ENCODE measurements at places on chromosomes 3 and 15.

DNA sequence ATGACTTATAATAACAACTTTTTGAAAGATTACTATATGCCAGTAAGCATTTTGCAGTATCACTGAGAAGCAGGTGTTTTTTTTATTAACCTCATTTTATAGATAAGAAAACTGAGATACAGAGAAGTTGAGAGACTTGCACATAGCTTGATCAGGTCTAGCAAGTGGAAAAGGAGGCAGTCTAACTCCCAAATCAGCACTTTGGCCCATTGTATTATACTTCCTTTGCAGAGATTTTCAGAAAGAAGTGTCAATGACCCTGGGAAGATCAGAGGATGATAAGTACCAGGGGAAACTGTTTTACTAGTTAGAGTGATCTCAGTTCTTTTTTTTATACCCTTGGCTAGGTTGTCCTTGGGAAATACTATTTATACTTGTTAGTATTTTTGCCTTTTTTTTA is 358.7 kb downstream of the SQOR start:
- DNase-seq: no peak

- no peak for DNase-seq
Measured at GRCh38 chr3:143849854-143850549, 1.7 kb upstream of the SLC9A9 start.

DNA sequence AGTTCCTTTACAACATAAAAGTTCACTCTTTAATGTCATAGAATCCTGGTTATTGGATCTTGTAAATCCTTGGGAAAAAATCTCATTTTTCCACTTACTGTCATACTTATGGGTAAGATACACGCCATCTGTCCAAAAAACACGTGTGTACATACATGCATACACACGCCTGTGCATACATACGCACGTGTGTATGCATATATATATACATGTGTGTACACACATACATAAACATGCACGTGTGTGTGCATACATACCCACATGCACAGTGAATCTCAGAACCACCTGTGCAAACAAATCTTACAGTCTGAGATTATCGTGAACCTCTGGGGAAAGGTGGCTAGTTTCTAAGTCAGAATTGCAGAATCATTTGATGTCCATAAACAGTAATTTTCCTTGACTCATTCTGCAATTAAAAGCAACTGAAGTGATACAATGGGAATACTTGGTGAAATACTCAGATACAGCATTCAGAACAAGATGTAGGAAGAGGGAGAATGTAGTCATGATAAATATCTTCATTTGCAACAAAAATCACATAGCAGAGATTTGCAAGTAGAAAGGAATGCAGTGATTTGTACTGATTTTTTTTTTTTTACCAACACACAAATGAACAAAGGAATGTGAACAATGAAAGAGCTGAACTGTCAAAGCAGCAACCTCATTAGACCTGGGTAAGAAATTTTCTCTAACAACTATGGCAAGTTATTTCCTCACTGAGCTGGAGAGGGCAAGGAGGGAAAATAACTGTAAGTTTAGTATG is 160.6 kb upstream of the POU1F1 start:
- DNase-seq: no peak

DNA sequence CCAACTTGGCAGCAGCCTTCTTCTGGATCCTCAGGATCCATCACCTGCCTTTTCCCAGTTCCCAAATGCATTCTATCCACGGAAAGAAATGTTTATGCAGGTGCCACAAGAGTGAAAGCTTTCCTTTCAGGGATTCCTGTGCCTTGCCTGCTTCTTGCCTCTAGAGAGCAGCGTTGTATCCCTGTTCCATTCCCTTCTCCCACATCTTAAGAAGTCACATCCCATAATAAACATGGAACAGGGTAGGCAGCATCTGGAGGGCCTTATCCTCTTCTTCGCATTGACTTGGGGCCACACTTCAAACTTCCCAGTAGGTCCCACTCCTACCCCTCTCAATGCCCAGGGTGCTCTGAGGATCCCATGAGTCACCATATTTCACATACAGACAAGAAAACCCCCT is 72.7 kb upstream of the DCLK3 start:
- no peak for DNase-seq

DNA sequence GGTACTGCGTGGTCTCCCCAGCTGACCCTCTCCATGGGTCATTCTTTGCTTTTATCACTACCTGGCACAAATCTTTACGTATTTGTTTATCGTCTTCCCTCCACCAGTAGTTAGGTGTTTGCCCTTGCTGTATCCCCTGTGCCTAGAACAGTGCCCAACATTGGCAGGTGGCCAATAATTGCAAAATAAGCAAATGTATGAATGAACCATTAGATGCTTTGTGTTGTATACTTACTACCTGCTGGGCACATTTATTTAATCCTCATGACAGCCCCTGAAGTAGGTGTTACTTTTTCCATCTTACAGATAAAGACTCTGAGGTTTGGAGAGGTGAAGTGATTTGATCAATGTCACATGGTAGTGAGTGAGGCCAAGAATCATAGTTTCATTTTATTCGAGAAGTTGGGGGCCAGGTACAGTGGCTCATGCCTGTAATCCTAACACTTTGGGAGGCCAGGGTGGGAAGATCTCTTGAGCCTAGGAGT is 2.0 kb upstream of the TWF2 start:
- no peak for DNase-seq

DNA sequence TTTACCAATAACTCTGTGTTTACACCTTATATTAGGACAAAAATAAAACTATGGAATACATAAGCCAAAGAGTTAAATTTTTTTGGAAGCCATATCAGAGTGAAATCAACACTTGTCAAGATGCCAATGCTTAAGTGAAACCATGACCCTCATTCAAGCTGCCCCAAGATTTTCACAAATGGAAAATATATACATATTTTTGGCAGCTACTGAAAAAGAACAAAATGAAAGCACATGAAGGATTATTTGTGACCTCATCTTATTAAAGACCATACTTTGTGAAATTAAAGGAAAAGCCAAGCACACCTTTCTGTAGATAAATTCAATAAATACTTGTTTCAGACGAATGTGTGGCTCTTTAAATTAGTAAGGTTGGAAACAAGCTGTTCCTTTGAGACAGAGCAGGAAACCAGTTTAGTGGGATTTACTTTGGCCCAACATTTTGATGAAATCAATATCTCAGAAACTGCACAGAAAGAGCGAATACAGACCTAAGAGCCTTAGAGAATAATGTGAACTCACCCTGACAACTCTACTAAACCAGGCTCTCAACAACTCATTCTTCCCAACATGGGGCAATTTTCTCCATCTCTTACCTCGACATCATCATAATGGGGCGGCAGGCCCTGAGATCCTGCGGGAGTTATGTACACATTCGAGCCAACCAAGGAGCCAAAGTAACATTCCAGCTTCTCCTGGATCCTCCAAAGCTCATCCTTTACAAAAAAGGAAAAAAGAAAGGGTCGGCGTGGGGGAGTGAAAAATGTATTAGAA is 11.1 kb downstream of the RIOX2 start:
- no peak for DNase-seq

DNA sequence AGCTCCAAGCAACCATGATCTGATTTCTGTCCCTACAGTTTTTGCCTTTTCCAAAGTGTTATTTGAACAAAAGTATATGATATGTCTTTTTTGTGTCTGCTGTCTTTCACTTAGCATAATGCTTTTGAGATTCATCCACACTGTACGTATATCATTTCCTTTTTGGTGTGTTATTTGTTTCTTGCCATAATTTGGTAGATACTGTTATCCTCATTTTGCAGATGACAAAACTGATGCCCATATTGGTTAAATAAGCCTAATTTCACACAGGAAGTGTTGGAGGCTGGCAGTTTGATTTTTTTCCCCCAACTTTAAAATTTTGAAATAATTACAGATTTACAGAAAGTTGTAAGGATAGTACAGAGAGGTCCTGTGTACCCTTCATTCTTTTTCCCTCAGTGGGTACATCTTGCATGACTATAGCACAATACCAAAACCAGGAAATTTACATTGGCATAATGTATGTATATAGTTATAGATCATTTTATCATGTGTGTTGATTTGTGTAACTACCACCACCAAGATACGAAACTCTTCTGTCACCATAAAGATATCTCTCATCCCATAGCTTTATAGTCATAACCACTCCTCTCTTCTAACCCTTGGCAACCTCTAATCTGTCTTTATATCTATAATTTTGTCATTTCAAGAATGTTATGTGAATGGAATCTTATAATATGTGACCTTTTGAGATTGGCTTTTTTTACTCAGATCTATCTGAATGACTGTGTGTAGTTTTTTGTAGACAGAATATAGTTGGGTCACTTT is 55.6 kb downstream of the RASA2 start:
- no peak for DNase-seq

DNA sequence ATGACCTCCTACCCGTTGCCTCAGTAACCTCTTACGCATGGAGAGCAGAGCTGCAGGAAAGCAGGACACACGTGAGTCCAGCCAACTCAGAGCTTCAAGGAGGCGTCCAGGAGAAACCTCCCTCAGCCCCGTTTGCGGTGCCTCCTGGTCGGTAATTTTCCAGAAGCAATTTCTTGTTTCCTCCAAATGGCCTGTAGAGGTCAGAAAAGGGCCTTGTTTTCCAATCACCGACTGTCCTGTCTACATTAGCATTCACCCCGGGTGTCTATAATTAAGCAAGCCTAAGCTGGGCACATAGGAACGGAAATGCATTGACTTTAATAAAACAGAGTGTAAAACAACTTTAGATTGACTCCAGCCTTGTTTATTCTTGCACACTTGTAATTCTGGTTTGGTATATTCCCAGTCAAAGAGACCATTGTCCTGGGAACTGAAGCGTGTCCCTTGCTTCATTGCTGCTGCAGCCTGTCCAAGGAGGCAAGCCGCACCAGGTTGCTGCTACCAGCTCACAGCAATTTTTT is 836.2 kb downstream of the AGBL1 start:
- DNase-seq: peak; percentile 14

DNA sequence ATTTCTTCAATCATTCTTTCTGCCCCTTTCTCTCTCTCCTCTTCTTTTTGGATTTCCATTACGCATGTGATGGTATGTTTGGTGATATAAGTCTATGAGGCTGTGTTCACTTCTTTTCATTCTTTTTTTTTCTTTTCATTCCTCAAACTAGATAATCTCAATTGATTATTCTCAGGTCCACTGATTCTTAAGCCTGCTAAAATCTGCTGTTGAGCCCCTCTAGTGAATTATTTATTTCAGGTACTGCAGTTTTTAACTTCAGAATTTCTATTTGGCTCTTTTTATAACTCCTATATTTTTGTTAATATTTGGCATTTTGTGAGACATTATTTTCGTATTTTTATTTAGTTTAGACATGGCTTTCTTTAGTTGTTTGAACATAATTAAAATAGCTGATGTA is 671.3 kb upstream of the NECTIN3 start:
- no peak for DNase-seq

DNA sequence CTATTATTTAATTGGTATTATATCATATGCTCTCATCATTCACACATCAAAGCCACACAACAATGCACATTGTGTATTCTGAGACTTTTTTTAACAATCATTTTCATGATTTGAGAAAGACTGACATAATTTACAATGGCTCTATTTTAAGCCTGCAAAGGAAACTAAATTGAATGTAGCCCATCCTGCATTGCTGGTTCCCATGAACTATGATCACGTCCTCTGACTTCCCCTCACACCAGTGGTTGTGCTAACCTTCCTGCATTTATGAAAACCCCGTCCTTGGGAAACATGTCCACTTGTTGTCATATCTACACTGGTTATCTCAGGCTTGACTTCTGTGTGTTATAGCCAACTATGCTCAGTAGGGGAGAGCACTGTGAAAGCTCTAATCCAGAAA is 546.2 kb downstream of the MECOM start:
- DNase-seq: no peak

DNA sequence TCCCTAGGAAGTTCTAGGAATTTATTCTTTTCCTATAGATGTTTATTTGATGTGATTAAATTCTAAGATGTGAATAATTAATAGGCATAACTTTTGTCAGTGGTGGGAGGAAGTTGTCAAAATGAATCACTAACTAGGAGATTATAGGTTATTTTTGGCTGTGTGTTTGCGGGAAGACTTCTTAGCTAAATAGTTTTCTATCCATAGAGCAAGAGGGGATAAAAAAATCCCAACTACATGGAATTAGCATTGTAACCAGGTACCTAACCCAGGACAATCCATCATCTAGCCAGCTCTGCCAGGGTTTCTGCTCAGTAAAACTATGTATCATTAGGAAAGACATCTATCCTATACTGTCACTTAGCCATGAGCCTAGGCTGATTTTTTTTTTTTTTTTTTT is 23.9 kb downstream of the SLC30A4 start:
- DNase-seq: no peak

DNA sequence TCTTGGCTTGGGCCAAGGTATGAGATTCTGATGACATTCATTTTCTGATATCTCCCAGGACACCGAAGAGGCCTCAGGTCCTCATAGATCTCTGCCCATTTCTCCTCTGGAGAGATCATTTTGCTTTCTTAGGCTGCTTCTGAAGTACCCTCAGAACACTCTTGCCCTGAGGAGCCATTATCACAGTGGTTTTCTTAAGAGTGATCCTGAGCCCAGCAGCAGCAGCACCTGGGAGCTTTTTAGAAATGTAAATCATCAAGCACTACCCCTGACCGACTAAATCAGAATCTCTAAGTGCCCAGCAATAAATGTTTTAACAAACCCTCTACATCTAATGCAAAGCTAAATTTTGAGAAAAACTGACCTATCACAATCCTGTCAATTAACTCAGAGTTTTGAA is 40.6 kb upstream of the SLC9A9 start:
- no peak for DNase-seq

DNA sequence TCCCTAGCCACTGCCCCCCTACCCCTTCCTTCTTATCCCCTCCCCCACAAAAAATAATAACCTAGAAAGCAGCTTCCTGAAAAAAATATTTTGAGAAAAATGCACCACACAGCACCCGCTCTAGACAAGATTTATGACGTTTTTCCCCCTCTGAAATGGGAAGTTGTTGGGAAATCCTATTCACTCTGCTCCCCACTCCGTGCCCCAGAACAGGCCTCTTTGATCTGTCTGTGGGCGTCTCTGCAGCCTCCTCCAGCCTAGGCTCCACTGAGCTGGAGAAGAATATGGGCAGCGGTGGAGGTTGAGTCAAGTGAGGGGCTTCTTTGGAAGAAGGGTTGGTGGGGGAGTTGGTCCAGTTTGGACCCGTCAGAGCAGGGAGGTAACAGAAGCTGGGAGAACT is 28.5 kb upstream of the POLG start:
- DNase-seq: no peak

GRCh38 chr3:58358808-58359207 is 26.1 kb downstream of the PXK start:
- no peak for DNase-seq

GRCh38 chr3:99620077-99620767 is 18.2 kb upstream of the COL8A1 start:
- DNase-seq: no peak

GRCh38 chr3:32195995-32196540 is 42.4 kb upstream of the CMTM8 start:
- no peak for DNase-seq

DNA sequence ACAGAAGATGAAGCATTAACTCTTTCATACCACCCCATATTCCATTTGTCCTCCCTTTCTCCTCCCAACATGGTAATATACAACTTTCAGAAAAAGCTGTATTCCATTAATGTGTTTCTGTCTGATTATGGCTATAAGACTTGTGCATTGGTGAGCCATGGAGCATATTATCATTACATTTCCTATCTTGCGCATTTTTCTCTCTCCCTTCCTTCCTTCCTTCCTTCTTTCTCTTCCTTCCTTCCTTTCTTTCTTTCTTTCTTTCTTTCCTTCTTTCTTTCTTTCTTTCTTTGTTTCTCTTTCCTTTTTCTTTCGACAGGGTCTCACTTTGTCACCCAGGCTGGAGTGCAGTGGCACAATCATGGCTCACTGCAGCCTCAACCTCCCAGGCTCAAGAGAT is 25.5 kb upstream of the PDE8A start:
- DNase-seq: no peak
